Endothelial cell (in vitro differentiated cells): ENCODE measurements at places on chromosomes 7 and 10.
A peak's percentile ranks its signal among the peaks of the same experiment; 100 is the strongest.

DNA sequence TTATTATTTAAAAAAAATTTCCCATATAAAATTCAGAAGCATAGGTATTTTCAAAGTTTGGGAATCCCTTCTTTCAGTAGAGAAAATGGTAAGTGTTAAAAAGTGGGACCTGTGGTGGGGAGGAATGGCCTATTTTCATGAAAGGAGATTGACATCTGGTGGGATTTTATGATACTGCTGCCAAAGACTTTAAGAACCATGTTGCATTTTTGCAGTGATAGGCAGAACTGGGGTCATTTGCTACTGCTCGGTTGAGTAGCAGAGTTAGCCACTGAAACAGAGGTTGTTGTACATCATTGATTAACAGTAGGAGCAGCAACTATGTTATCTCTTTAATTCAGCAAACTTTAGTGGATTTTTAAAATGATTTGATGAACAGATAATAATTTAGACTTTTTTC is 4.4 kb downstream of the BICC1 start:
- DNase-seq = no peak

GRCh38 chr7:149620961-149621360 is 123.4 kb upstream of the ZNF746 start:
- DNase-seq = no peak

DNA sequence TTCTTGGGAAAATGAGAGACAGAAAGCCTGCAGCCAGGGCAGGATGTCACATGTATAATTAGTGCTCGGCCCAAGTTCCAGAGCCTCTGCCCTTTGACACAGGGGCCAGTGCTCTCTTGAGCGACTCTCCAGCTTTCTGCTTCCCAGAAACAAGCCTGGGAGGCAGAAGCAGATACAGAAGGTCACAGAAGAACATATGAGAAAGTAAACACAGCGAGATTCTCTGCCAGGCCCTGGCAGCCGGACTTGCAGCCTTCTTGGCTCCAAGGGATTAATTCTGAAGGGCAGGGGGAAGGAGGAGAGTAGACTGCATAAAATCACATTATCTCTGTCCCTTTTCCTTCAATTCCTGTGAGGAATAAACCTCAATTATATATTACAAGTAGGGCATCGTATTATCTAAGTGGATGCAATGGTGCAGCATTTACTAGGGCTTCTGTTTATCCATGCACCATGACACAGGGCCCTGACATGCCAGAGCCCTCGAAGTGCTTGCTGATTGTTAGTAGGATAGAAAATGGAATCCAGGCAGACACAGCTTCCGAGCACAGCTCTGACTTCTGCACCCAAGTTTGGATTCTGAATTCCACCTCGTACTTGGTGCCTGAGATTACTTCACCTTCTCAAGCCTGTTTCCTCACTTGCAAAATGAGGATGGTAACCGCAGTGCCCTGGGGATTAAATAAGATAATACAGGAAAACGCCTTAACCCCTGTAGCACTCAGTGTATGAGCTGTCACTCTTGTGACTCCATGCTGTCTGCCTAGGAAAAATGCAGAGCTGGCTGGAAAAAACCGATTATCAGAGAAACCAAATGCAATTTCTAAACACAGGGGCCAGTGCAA is 536.5 kb downstream of the TNS3 start:
- no peak for DNase-seq

DNA sequence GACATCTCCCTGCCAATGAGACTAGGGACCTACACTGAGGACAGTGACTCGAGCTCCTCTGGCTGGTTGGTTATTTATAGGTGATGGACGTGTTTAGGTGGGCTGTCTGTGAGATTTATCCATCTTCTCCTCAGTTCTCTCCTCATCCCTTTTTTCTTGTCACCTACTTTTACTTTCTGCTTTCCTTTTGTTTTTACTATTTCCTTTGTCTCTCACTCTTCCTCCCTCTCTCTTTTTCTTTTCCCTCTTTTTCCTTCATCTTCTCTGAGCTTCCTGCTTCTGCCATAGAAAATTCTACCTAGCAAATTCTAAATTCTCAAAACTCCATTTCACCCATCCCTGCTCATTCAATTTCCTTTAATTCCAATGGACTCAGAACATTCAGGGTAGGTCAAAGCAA is 478.0 kb downstream of the GRID1 start:
- no peak for DNase-seq

- no peak for DNase-seq
Measured at GRCh38 chr10:4902571-4903011, 60.6 kb upstream of the AKR1C1 start.

DNA sequence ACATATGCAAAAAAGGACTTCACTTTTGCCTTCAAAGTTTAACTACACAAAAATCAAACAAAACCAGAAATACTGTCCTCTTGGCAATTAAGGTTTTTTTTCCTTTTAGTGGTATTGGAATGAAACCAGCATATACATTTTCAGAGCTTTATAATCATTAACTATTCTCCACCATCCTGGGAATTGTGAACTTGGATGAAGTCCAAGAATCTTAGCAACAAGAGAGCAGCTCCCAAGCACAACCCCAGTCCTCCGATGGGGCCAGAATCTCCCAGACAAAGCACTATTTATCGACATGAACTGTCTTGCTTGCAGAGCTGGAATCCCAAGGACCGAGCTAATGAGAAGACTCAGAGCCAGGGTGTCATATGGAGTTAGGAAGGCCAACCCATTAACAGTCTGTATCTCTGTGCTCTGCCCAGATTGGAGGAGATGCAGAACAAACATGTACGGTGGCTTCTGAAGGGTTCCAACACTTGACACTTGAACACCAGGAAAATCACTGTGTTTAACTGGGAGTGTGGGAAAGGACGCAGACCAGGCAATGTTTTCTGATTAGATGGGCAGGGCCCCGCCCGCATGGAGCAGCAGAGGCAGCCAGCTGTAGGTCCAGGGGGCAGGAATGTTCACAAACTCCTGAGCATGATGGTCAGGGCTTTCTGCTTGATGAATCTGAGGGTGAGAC is 35.5 kb downstream of the PPP1R3C start:
- DNase-seq = no peak

- no peak for DNase-seq
Measured at GRCh38 chr7:44050915-44051560, 6.5 kb downstream of the DBNL start.

GRCh38 chr10:96703358-96703757 is 17.0 kb downstream of the PIK3AP1 start:
- no peak for DNase-seq

DNA sequence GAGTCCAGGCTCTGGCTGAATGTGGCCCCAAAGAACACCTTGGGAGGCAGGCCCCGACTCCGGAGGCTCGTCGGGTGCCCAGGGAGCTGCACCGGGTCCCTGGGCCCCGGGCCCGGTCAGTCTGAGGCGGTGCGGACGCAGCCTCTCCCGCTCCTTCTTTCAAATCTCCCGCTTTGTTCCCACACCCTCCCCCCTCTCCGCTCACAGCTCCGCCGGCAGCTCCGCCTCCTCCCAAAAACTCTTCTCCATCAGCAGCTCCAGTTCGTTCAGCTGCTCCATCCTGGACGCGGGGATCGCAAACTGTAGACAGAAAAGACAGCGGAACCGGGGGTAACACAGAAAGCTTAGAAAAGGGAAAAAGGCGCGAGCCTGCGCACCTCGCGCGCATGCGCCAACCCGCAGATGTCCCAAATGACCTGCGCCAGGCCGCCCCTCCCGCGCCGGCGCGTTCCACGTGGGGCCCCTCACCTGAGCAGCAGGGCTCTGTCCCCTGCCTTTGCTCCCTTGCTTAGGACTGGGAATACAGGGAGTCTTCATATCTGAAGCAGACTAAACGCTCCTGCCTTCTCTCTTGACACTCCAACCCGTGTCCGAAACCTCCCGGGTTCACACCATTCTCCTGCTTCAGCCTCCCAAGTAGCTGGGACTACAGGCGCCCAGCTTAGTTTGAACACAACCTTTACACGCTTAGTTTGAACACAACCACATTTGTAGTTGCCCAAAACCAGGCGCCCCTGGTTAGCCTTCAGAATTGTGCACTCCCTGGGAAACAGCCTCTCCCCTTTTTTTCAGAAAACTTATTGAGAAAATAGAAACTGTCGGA is at the start of gene DNA2:
Gene DNA2 (minus strand): TSS at position 388 of the 823 bp plus-strand sequence. CDS start 109 bp downstream, at position 279.
- DNase-seq = peak; percentile 61

DNA sequence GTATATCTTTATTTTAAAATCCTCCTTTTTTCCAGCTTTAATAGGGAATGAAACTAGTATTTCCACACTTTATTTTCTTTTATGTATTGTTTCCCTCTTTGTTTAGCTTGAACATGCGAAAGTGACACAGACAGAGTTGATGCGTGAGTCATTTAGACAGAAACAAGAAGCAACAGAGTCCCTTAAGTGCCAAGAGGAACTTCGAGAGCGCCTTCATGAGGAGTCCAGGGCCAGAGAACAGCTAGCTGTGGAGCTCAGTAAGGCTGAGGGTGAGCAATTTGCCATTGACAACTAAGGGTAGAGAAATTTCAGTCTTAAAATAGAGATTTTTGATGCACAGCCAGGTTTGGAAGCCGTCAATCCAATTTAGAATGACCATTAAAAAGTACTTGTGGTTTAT is 73.1 kb downstream of the CYP51A1 start:
- no peak for DNase-seq

- DNase-seq = no peak
Measured at GRCh38 chr7:77679608-77680007, 16.7 kb upstream of the RSBN1L start.

DNA sequence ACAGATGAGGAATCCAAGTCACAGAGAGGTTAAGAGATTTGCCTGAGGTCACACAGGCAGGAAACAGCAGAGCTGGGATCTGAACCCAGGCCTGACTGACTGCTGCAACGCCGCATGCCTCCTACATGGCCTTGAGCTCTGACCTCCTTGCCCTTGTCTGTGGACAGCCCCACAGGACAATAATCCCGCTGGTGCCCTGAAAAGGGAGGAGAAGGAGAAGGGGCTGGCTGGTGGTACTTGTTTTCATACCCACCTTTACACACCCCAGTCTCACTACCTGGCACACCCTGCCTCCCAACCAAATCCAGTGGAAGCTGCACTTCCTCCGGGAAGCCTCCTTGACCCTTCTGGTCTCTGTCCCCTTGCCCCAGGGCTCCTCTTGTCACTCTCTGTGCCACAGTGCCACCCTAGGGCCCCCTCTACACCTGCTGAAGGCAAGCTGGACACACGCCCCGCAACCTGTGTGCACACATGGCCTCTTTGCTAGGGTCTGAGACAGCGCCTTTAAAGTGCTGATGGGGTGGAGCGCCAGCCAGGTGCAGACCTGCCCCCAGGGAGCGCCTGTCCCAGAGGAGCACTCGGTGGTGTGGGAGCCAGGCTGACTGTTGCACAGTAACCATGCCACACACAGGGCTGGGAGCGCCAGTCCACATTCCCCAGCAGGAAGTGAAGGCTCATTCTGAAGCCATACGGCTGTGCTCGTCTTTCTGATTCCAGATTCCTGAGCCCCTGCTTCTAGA is 38.6 kb downstream of the ZCCHC24 start:
- DNase-seq = no peak

DNA sequence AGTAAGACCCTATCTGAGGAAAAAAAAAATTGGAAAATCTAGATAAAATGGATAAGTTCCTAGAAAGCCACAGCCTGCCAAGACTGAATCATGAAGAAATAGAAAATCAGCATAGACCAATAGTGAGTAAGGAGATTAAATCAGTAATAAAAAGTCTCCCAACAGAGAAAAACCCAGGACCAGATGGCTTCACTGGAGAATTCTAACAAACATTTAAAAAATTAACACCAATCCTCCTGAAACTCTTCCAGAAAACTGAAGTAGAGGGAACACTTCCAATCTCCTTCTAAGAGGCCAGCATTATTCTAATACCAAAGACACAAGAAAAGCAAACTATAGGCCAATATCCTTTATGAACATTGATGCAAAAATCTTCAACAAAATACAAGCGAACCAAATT is 8.8 kb upstream of the LIMK1 start:
- DNase-seq = no peak

- no peak for DNase-seq
Measured at GRCh38 chr7:158313931-158314330, 273.7 kb downstream of the PTPRN2 start.

DNA sequence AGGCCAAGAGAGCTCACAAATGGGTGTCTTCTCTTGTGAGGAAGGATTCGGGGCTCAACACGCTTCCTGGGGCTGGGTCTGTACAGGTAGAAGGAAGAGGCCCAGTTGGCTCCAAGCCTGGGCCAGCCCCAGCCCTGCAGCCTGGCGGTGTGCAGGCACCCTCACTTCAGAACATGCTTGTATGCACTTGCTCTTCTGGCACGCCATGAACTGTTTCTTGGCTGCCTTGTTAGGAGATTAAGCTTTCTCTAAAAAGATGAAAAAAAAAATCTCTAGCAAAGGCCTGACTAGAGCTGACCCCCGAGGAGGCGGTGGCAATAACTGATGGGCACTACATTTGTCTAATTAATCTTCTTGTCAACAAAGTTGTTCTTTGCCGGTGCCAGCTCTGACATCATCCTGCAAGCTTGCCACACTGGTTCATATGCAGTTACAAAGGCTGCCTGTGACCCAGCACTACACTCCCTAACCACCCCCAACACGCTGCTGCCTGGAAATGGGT is 94.7 kb downstream of the WDR11 start:
- no peak for DNase-seq

GRCh38 chr7:41803569-41803968 is 100.7 kb upstream of the INHBA start:
- no peak for DNase-seq

DNA sequence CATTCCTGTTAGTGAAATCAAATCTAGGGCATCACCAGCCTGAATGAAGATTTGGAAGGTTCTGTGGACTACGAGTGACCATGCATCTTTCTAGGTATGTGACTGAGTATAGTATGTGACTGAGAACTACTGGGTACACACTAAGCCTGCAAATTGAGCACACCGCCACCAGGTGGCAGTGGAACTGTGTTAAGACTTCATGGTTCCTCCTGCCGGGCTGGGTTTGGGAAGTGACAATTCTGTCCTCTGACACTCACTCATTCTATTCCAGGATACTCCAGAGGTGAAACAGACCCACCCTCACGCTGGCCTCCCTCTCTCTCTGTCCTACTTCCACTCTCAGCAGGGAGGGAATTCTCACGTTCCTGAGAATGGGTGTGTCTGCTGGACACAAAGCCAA is 84.0 kb upstream of the TMEM248 start:
- no peak for DNase-seq
